CD4-positive, CD25-positive, alpha-beta regulatory T cell (primary cell): ENCODE measurements at places on chromosomes 12 and 14. TPM values are rescaled to one million over a fixed set of nuclear protein-coding genes. Genes with fewer than 3 reads are reported as not detected.
A peak's percentile ranks its signal among the peaks of the same experiment; 100 is the strongest.

The SIX1 gene
- not detected for total RNA-seq

The MUCL1 gene
- not detected for total RNA-seq

The CAPZA3 gene
- not detected for total RNA-seq

The CPNE6 gene
- total RNA-seq = not detected

The PLXNC1 gene
- 13.8 TPM for total RNA-seq

The C12orf42 gene
- 8.3 TPM for total RNA-seq

The CEBPE gene
- not detected for total RNA-seq

DNA sequence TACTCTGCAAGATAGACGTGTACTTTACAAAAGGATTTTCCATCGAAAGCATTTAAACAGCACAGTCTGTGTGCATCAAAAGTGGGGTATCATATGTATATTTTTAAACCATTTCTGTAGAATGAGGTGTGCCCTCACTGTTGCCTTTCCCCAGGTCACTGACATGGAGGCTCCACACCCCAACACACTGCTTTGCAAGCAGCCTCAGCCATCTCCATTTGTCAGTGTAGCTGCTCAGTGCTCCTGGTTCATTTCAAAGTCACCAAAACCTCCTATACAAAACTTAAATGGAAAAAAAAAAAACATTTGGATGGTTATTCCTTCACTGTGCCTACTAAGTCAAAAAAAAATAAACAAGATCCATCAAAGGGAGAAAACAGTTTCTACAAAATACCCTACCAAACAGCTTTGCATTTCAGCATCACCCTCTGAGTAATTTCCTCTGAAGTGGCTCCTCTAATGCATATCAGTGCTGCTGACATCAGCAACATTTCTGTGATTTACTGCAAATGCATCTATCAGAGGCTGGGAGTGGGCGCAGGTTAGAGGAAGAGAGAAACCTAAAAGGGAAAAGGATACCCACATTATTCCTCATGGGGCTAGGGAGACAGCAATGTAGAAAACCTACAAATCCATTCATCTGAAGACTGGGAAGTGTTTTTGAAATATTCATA is 46.0 kb downstream of the KCNK10 start:
- peaks cover 2% of the 10 kb centered on the region for H3K27me3 ChIP-seq
- H3K36me3 ChIP-seq = no peaks in the 10 kb centered on the region
- H3K4me1 ChIP-seq = no peaks in the 10 kb centered on the region
- DNase-seq = no peak
- H3K4me3 ChIP-seq = no peak overlapping the region
- no peak overlapping the region for H3K27ac ChIP-seq

DNA sequence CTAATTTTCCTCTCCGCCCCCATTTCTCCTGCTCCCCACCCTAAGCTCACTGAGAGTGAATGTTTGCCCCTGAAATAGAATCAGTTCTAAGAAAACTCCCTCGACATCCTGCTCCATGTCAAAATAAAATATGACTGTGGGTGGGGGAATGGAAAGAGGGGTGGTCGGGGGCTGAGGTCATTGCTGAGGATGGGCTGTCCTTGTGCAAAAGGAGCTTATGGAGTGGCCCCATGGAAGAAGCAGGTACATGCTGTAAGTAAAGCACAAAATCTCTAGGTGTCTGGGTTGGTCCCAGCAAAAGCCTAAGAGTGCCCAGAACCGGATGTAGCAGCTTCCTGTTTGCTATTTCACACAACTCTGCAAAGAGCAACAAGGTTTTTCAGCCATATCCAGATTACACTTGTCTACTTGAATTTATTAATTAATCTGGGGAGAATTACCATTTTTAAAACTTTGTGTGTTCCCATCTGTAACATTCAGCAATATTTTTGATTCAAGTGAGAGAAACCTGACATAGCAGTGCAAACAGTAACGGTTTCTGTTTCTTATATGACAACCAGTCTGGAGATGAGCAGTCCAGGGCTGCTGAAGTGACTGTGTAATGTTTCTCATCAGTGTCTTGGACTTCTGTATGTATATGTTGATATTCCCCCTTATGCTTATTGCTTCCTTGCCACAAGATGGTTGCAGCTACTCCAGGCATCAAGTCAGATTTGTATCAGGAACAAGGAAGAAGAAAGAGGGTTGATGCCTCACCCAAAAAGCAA is 40.4 kb upstream of the GZMB start:
- peak overlapping the region; percentile 72 for H3K4me3 ChIP-seq
- peaks cover 35% of the 10 kb centered on the region for H3K4me1 ChIP-seq
- H3K36me3 ChIP-seq = no peaks in the 10 kb centered on the region
- H3K27ac ChIP-seq = peak overlapping the region; percentile 64
- H3K27me3 ChIP-seq = no peaks in the 10 kb centered on the region

- no peak overlapping the region for H3K27ac ChIP-seq
- H3K4me1 ChIP-seq = no peaks in the 10 kb centered on the region
- H3K36me3 ChIP-seq = no peaks in the 10 kb centered on the region
- DNase-seq = no peak
Measured at GRCh38 chr14:101242442-101243385, 318.6 kb upstream of the DIO3 start.

- peak overlapping the region; percentile 76 for H3K27ac ChIP-seq
- DNase-seq = peak; percentile 72
- peaks cover 22% of the 10 kb centered on the region for H3K4me1 ChIP-seq
- H3K4me3 ChIP-seq = peak overlapping the region; percentile 59
Measured at GRCh38 chr12:989751-990660, 1.0 kb upstream of the ERC1 start.

DNA sequence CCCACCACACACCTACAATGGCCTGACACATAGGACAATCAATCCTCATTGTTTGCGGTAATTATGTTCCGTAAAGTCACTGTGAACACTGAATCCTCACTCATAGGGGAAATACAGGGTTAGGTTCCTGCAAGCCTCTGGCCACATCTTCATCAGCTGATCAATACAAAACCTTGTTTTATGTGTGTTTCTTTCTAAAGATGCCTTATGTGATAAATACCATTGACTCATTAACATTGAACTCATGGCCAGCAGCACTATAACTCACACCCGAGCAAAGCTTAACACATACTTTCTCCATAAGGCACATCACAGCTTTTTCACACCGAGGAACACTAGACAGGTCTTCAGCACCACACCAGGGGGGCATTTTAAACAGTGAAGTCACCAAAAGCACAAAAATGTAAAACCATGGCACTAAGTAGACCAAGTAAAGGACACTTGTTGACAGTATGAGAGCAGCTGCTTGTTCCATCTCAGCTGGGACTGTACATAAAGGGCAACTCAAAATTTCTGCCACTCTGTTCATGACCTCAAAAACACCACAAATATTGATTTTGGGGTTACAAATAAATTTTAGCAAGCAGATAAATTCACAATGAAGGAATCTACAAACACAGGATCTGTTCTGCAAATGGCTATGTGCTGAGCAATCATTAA is 60.5 kb downstream of the ESR2 start:
- no peaks in the 10 kb centered on the region for H3K27me3 ChIP-seq
- H3K4me1 ChIP-seq = no peaks in the 10 kb centered on the region
- no peak overlapping the region for H3K27ac ChIP-seq
- H3K36me3 ChIP-seq = peaks cover 23% of the 10 kb centered on the region

GRCh38 chr14:94393474-94393873 is 5.1 kb upstream of the SERPINA1 start:
- no peak overlapping the region for H3K4me3 ChIP-seq
- H3K27ac ChIP-seq = no peak overlapping the region
- H3K27me3 ChIP-seq = no peaks in the 10 kb centered on the region
- H3K4me1 ChIP-seq = no peaks in the 10 kb centered on the region

DNA sequence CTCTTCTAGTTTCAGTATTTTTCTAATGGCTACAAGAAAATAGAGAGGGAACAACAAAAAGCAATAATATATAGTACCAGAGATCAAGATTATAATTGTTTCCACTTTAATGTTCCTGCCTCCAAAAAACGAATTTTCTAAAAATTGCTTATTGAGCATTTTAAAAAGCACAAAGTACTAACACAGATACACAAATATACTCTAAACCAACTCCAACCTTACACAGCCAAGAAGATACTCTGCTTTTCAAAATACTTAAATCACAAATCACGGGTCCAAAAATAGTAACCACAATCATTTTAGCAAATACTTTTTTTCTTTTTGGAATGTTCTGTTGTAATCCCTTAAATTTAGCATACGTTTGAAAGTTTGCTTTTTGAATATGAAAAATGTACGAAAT is 2.0 kb downstream of the YAF2 start:
- H3K27ac ChIP-seq = no peak overlapping the region
- peaks cover 4% of the 10 kb centered on the region for H3K36me3 ChIP-seq
- H3K4me1 ChIP-seq = peaks cover 45% of the 10 kb centered on the region
- no peak for DNase-seq
- H3K27me3 ChIP-seq = no peaks in the 10 kb centered on the region

DNA sequence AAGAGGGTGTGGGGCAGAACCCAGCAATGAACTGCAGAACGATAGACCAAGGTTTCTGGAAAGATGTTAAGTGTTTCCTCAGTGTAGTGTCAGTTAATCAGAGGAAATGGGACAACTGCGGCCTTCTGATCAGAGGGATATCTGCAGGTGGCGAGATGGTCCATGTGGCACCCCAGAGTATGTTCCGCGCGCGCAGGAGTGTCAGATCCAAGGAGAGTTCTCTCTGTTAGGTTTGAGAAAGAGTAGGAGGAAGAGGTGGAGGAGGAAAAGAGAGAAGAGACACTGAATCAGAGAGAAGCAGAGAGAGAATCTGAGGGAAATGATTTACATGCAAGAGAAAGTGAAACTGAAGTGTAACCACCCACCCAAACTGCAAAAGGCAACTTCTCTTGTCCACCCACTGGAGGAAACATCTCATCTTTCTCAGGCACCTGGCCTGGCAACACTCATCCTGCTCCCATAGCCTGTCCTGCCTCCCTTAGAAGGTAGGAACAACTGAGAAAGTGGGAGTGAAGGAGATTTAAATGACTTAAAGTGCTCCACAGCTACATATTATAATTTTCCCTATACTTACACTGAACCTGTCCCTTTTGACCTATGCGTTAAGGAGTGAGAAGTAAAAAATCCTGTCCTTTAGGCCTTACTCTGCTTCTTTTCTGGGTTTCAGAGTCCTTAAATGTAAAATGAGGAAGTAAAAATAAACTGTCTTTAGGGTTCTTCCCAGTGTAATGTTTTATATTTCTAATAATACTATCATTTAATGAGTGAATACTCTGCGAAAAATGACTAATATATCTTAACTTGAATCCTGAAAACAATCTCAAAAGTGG is 6.8 kb upstream of the TESPA1 start:
- H3K4me3 ChIP-seq = peak overlapping the region; percentile 68
- no peaks in the 10 kb centered on the region for H3K36me3 ChIP-seq
- peaks cover 32% of the 10 kb centered on the region for H3K4me1 ChIP-seq
- peak; percentile 85 for DNase-seq
- peak overlapping the region; percentile 75 for H3K27ac ChIP-seq

- no peak overlapping the region for H3K4me3 ChIP-seq
- no peaks in the 10 kb centered on the region for H3K36me3 ChIP-seq
- H3K4me1 ChIP-seq = no peaks in the 10 kb centered on the region
- H3K27ac ChIP-seq = no peak overlapping the region
Measured at GRCh38 chr14:97057238-97058073, 260.3 kb downstream of the VRK1 start.

DNA sequence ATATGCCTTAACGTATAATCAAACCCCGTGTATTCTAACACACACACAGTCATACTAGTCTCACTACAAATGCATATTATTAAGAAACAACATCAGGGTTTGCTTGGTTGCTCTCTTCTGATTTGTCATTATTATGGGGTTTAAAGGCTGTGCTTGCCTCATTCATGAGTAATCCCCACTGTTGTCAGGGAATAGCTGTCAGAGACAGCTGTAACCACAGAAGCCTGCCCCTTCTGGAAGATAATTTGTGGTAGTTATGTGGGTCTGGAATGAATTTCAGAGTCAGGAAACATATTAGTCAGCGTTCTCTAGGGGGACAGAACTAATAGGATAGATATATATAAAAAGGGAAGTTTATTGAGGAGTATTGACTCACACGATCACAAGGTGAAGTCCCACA is 456.9 kb upstream of the TMEM132C start:
- no peaks in the 10 kb centered on the region for H3K27me3 ChIP-seq
- no peaks in the 10 kb centered on the region for H3K36me3 ChIP-seq
- H3K4me1 ChIP-seq = no peaks in the 10 kb centered on the region
- no peak overlapping the region for H3K27ac ChIP-seq

DNA sequence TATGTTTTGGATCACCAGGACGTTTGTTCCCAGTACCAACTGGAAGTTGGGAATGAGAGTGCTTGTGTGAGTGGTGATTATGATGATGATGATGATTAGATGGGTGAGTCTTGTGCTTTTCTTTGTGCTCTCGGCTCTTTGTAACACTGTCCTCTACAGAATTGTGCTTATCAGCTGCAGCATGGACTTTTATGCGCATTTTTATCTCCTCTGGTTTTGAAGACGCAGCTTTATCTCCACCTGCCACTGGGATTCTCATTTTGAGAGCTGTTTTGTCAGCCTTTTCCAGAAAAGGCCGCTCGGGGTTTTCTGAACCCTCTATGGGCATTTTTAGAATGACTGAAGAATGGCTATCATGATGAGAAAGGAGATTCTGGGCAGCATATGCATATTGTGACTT is 11.5 kb upstream of the KANSL2 start:
- no peaks in the 10 kb centered on the region for H3K27me3 ChIP-seq
- no peak for DNase-seq
- H3K36me3 ChIP-seq = peaks cover 86% of the 10 kb centered on the region
- H3K4me3 ChIP-seq = no peak overlapping the region
- no peak overlapping the region for H3K27ac ChIP-seq

GRCh38 chr12:10721651-10722501 is 1.2 kb downstream of the YBX3 start:
- peaks cover 10% of the 10 kb centered on the region for H3K4me1 ChIP-seq
- H3K27ac ChIP-seq = no peak overlapping the region
- no peaks in the 10 kb centered on the region for H3K36me3 ChIP-seq
- peak; percentile 52 for DNase-seq

DNA sequence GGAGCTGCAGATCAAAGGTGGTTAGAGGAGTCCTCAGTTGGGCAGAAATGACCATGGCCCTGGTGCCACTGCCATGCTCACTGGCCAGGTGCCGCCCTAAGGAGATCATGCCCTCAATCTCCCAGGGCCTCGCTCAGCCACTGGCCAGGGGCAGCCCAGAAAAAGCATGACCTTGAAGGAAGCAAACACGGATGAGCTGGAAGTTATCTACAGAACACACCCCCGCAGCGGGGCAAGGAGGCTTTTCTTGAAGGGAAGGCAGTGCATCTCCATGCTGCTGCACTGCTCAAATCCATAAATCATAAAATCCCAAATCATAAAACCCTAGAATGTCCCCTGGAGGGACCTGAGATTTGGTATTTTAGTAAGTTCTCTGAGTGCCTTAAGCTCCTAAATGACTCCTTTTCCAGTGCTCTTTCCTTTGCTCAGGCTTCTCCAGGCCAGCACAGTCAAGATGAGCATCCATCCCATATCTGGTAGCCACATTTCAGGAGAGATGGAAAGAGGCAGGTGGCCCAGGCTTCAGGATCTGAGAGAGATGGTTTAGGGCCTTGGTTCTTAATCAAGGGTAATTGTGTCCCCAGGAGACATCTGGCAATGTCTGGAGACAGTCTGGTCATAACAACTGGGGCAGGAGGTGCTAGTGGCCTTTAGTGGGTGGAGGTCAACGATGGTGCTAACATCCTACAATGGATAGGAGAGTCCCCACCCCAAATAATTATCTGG is 217.3 kb downstream of the RBM19 start:
- H3K36me3 ChIP-seq = no peaks in the 10 kb centered on the region
- no peak for DNase-seq
- peaks cover 3% of the 10 kb centered on the region for H3K27me3 ChIP-seq
- H3K4me1 ChIP-seq = no peaks in the 10 kb centered on the region

GRCh38 chr12:63098851-63099250 is 52.1 kb downstream of the AVPR1A start:
- no peaks in the 10 kb centered on the region for H3K27me3 ChIP-seq
- no peak overlapping the region for H3K27ac ChIP-seq
- no peak overlapping the region for H3K4me3 ChIP-seq
- no peaks in the 10 kb centered on the region for H3K4me1 ChIP-seq
- DNase-seq = no peak
